ENCODE measurements at places on chromosomes 12 and 14.

DNA sequence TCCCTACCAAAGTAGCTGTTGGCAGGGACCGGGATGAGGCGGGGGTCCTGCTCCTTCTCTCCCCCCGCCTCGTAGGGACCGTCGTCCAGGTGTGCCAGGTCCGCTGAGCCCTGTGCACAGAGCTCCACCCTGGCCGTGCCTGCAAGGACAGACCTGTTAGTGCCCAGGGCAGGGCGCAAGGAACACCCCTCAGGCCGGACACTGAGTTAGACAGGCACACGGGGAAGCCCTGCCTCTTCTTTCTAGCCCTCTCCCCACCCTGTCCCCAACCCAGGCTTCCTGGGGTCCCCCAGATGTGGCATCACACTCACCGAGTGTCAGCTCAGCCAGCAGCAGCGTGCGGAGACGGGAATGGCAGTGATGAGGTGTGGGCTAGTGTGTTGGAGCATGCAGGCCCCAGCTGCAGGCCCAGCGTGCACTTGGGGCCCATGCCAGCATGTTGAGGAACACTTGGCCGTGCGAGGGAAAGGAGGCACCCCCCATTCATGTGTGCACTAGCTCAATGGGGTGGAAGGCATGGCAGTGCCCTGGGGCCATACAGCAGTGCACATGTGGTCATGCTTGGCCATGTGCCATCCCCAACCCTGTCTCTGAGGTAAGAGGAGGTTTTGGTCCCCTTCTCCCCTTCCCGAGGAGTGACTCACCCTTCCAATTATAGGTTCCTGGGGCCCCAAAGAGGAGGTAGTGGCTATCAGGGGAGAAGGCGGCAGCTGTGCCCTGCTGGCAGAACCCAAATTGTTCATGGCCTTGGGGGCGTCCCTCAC lies 7.3 kb downstream of the ITGA7 start:
- DNase-seq = no peak

DNA sequence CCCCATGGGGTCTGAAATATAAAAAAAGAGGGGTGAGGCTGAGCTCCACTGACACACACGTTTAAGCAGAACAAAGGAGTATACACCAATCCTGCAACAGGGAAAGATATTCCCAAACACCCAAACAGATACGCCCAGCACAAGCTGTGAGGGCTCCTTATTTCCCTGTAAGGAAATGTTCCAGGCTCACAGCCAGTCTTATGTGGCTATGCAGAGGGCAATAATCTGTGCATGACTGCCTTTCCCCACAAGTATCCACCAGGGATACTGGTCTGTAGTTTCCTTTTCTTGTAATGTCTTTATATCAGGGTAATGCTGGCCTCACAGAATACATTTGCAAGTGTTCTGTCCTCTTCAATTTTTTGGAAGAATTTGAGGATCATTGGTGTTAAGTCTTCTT lies 141.7 kb upstream of the DAAM1 start:
- DNase-seq = no peak

GRCh38 chr12:106865683-106866082 lies 90.0 kb upstream of the TMEM263 start:
- DNase-seq = no peak

DNA sequence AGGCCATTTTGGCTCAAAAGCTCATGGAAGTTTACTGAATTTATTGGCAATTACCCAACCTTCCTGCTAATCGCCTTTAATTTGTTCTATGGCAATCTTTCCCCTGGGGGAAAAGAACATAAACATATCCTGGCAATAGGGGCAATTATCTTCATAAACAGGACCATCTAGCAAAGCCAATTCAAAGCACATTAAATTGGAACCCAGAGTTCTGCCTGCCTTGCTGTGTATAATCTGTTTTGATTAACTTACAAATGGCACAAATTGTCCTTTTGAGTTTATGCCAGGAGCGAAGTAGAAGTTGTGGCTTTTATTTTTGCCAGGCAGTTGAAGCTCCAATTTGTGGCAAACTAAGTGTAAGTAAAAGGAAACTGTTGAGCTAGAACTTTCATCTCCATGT lies 68.6 kb downstream of the C12orf50 start:
- DNase-seq = no peak

DNA sequence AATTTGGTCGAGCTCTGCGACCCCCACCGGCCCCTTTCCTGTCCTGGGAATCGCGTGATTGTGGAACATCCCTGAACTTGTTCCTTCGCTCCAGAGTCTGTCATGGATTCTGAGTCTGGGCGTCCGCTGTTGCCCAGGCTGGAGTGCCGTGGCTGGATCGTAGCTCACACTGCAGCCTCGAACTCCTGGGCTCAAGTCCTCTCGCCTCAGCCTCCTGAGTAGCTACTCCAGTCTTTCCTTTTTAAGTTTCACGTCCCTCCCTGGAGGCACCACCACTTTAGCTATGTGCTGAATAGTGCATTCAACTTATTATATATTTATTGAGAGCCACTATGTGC lies 698 bp downstream of the ACOT6 start:
- no peak for DNase-seq

GRCh38 chr12:120890963-120891362 lies 13.2 kb downstream of the SPPL3 start:
- DNase-seq = no peak

DNA sequence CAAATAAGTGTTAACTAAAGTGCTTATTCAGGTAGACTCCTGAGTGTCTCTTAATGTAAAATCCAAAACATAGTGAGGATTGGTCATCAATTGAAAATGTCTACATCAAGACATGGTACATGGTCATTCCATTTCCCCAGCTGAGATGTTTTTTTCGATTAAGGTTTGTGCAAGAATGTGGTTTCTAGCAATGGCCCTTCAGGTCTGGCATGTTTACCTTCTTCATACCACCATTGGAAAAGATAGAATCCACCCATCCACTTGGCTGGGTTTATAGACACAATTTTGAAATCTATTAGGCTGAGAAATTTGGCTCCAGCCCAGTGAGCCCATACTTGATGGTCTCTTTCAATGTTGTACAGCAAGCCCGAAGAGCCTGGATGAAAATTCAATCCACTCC lies 145.9 kb downstream of the ANO4 start:
- no peak for DNase-seq

- DNase-seq = no peak
Measured at GRCh38 chr12:4794491-4794890, 74.3 kb downstream of the GALNT8 start.

DNA sequence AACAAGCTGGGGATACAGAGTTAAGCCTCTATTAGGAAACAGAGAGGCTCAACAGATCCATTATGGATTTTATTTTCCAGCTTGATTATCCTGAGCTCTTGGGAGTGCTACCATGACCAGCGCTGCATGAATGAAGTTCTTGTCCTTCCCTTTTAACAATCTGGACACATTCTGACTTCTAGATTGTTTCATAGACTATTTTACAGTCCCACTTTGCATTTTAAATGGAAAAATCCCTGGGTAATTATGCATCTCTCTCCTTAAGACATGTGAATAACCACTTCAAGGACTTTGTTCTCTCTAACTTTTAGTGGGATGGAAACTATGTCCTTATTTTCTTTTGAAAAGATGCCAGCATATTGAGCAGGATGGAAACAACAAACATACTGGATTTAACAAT lies 2.0 kb downstream of the CCDC198 start:
- DNase-seq = no peak

DNA sequence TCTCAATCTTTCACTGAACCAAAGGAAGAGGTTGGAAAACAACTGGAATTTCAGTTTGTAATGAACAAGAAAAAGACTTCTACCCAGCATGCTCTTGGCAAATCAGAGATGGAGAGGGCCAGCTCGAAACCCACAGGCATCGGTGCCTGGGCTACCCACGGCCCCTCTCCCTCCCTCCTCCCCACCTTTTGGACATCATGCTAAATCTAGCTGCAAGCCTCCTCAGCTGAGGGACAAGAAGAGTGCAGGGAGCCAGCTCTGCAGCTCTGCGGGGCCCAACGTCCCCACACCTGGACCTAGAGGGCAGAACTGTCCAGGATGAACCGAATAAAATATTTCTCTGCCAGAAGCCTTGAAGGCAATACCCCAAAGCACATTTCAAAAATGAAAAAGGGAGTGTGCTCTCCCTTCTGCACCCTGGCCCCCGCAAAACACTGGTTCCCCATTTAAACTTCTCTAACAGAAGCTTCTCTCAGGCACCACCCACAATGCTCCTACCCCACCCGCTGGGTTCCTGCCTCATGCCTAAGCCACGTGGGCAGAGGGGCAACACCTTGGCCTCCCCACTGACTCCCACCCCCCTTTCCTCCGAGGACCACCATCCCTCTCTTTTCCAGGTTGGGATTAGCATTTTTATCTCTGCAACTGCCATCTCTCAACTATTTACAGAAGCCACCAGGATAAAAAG lies 8.2 kb downstream of the CAMKK2 start:
- no peak for DNase-seq

- DNase-seq = no peak
Measured at GRCh38 chr14:78157494-78158437, 12.4 kb upstream of the NRXN3 start.

DNA sequence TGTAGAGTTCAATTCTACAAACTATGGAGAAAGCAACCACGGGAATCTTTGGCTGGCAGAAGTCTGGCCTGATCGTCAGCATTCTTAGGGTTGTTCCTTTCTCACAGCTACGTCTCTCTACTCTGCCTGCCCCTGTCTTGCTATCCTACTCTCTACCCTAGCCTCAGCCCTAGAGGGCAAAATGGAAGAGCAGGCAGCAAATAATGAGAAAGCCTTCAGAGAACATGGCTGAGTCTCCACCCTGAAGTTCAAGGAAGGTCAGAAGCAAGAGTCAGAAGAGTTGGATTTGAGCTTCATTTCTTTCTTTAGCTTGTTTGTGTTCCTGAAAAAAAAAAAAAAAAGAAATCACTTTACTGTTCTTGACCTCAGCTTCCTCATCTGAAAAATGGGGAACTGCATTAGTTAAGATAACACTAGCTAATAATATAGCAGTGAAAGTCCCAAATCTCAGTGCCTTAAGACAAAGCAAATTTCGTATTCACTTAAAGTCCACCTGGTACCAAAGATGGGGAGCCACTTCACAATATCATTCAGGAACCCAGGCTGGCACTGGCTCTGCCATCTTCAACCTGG lies 50.2 kb upstream of the CCND2 start:
- no peak for DNase-seq

DNA sequence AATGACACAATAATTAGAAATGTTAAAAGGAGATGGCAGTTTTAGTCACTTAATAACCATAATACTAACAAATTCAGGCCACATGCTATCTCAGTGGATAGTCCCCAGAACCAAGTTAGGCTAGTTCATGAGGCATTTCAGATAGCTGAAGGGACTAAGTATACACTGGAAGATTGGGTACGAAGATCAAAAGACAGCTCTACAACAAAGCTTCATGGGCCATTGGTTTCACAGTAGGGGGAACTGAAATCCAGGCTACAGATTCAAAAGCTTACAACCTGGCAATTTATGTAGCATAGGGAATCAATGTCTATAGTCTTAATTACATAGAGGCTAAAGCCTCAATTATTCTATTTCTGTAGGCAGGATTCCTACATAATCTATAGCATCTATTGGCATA lies 343.0 kb downstream of the RGS6 start:
- no peak for DNase-seq

GRCh38 chr12:104126548-104126947 lies 11.5 kb downstream of the NFYB start:
- DNase-seq = no peak

DNA sequence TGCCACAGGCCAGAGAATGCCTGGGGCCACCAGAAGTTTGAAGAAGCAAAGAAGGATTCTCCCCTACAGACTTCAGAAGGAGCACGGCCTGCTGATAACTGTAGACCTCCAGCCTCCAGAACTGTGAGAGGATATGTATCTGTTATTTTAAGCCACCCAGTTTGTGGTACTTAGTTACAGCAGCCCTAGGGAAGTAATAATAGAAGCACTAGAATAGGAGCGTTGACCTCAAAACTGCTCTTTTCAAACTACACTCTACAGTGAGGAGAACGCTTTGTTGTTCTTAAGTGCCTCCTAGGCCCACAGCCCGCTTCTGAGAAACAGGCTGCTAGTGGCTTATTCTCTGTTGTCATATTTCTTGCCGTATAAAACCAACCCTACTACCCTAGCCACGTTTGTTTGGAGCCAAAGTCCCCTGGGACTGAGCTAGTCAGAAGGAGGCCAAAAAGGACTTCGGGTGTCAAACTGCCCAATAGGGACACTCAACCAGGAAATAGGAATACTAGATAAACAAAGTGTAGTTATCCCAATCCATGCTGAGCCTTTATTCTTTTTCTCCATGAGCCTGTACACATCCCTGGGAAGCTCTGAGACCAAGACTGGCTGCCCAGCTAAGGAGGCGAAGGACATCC lies 38.5 kb upstream of the FRS2 start:
- no peak for DNase-seq

GRCh38 chr12:19885093-19885812 lies 446.0 kb downstream of the AEBP2 start:
- DNase-seq = no peak

DNA sequence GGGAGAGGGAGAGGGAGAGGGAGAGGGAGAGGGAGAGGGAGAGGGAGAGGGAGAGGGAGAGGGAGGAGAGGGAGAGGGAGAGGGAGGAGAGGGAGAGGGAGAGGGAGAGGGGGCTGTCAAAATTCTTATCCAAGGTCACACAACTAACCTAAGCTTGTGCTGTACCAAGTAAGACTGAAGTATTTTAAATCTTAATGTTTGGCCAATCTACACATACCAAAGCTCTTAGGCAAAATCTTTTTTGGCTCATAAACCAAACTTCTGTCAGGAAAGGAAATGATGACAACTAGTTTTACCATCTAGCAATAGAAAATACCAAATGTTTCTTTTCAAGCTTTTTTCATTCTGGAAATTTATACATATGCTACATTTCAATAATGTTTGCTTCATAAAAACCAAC lies 33.8 kb downstream of the CCDC38 start:
- DNase-seq = no peak

GRCh38 chr14:95515080-95515489 lies 1.4 kb downstream of the SYNE3 start:
- no peak for DNase-seq

GRCh38 chr14:91048265-91048664 lies 12.2 kb downstream of the RPS6KA5 start:
- no peak for DNase-seq

DNA sequence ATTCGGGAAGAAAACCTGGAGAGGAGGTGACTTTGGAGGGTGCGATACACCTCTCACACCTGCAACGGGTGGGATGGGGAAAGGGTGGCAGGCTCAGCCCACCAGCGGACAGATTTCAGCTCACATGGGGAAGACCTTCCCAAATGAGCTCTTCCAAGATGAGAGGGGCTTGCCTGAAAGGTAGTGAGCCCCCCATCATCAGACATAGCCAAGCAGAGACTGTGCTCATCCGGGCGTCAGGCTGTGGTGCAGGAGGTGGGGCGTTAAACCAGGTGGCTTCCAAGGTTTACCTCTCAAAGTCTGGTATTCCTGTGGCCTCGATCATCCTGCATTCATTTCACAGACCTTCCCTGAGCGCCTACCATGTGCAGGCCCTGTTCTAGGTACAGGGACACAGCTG lies 105.4 kb upstream of the FKBP4 start:
- DNase-seq = no peak

DNA sequence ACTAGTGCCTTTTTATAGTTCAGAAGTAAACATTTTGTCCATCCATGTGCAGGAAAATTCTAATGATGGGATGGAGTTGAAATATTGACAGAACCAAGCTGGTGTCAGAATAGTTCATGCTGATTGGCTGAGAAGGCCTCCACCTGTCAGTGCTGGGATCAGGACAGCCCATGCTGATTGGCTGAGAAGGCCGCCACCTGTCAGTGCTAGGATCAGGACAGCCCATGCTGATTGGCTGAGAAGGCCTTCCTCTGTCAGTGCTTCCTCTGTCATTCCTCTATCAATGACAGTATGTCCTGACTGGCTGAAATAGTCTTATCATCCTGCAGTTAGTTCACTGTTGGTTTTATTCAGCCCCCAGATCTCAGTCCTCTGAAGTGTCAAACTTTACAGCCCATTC lies 95.7 kb downstream of the PPP2R5C start:
- no peak for DNase-seq

- DNase-seq = no peak
Measured at GRCh38 chr12:124756166-124756565, 107.5 kb downstream of the SCARB1 start.
